Motor neuron (in vitro differentiated cells): ENCODE measurements at places on chromosomes 16 and 17. TPM values are rescaled to one million over a fixed set of nuclear protein-coding genes. Genes with fewer than 3 reads are reported as not detected.

SMTNL2 gene
- 0.35 TPM in 1 of 2 replicates, not detected in the other for total RNA-seq

BAHCC1 gene
- total RNA-seq: 1.8 and 1.9 TPM in 2 replicates

KRTAP16-1 gene
- not detected in 2 replicates for total RNA-seq

TBC1D3C gene
- 0.55 and 0.88 TPM in 2 replicates for total RNA-seq

CARD14 gene
- 0.78 and 1.6 TPM in 2 replicates for total RNA-seq

ADAD2 gene
- 0.43 and 0.81 TPM in 2 replicates for total RNA-seq
